ENCODE measurements at places on chromosomes 11 and 22. TPM values are rescaled to one million over a fixed set of nuclear protein-coding genes. Genes with fewer than 3 reads are reported as not detected.
A peak's percentile ranks its signal among the peaks of the same experiment; 100 is the strongest.

- H3K27ac ChIP-seq = no peak overlapping the region
- no peak overlapping the region for H3K4me3 ChIP-seq
- H3K27me3 ChIP-seq = no peaks in the 10 kb centered on the region
- H3K36me3 ChIP-seq = peaks cover 7% of the 10 kb centered on the region
Measured at GRCh38 chr11:9428706-9429105, 32.1 kb upstream of the ZNF143 start.

DNA sequence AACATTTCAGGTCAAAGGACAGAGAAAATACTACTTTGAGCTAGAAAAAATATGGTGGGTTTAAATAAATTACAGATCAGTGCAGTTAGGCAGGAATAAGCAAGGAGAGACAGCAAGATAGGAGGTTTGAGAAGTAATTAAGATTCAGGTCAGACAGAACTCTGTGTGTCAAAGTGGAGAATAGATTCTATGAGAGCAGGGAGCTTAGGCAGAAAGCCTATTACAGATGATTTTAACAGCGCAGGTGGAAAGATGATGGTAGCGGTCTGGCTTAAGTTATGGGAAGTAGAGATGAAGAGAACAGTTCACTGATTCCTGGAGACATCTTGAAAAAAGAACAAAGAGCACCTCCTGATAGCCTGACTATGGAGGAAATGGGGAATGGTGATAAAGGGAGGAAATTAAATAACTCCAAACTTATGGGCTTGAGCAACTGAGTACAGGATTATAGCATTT is 106.0 kb downstream of the APIP start:
- no peak for DNase-seq
- no peaks in the 10 kb centered on the region for H3K4me1 ChIP-seq

The SLC22A25 gene
- total RNA-seq = not detected

GRCh38 chr11:235997-236773 is at the start of gene SIRT3:
SIRT3 (minus strand) TSS chr11:236342; CDS start chr11:236328, 14 bp downstream.
- peak within 1 kb of the TSS; percentile 93 for H3K27ac ChIP-seq
- no peaks in the 10 kb centered on the region for H3K27me3 ChIP-seq
- peak; percentile 70 for DNase-seq
- H3K4me1 ChIP-seq = peaks cover 5% of the 10 kb centered on the region
- no peaks in the 10 kb centered on the region for H3K36me3 ChIP-seq

DNA sequence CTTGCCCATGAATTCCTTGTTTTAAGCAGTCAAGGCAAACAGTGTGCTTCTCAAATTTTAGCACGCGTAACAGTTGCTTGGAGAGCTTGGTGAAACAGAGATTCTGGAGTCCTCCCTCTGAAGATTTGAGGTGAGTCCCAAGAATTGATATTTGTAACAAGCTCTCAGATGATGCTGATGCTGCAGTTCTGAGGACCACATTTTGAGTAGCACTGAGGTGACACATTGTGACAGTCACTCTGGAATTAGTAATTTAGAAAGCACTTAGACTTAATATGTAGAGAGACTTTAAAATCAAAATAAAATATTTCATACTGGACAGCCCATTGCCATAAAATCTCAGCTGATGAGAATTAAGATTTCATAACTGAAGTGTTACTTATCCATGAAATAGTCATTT is 38.5 kb downstream of the DNAJC24 start:
- H3K36me3 ChIP-seq = no peaks in the 10 kb centered on the region
- no peak overlapping the region for H3K27ac ChIP-seq
- no peak overlapping the region for H3K4me3 ChIP-seq
- H3K27me3 ChIP-seq = no peaks in the 10 kb centered on the region
- DNase-seq = no peak

- peaks cover 16% of the 10 kb centered on the region for H3K27me3 ChIP-seq
- H3K4me1 ChIP-seq = no peaks in the 10 kb centered on the region
- DNase-seq = no peak
- no peaks in the 10 kb centered on the region for H3K36me3 ChIP-seq
Measured at GRCh38 chr11:1576825-1577224, 4.8 kb upstream of the DUSP8 start.

The TRAF6 gene
- 5.6 TPM for total RNA-seq

The TSGA10IP gene
- not detected for total RNA-seq

The ZNF214 gene
- total RNA-seq = 9.9 TPM

DNA sequence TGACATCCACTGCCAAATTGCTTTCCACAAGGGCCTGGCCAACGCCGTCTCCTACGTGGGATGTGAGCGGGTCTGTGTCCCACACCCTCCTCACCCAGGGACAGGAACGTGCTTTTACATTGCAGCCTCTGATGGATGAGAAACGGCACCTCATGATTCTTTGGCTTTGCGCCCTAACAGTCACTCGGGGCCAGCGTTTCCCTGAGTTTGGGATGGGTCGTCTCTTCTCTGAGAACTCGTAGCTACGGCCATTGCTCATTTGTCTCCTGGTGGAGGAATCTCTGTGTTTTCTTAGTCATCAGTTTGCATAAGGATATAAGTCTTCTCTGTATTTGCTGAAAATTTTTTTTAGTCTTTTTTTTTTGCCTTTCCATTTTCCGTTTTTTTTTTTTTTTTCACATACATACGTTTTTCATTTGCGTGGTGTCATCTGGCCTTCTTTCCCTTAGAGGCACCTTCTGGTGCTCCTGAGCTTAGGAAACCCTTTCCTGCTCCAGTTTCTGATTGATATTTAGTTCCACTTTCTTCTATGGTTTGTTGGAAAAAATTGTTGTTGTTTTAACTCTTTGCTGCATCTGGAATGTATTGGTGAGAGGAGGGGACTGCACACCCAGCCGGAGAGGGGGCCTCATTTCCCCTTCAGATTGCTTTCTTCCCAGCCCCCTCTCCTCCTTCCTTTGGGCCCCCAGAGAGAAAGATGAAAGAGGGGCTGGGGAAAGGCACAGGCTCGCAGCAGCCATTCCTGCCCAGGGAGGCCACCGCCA is 12.0 kb downstream of the TNNT3 start:
- peak; percentile 55 for DNase-seq
- H3K27ac ChIP-seq = no peak overlapping the region
- H3K4me3 ChIP-seq = no peak overlapping the region
- H3K27me3 ChIP-seq = no peaks in the 10 kb centered on the region

The MISFA gene
- total RNA-seq = 0.51 TPM

- no peak overlapping the region for H3K4me3 ChIP-seq
- no peaks in the 10 kb centered on the region for H3K4me1 ChIP-seq
- H3K36me3 ChIP-seq = no peaks in the 10 kb centered on the region
- no peak for DNase-seq
Measured at GRCh38 chr11:81888391-81888790, 845.3 kb downstream of the FAM181B start.

- H3K27me3 ChIP-seq = no peaks in the 10 kb centered on the region
- peak overlapping the region; percentile 90 for H3K27ac ChIP-seq
- peak; percentile 50 for DNase-seq
- peaks cover 5% of the 10 kb centered on the region for H3K4me1 ChIP-seq
- H3K4me3 ChIP-seq = peak overlapping the region; percentile 99
Measured at GRCh38 chr11:110430267-110431050, 711 bp downstream of the FDX1 start.

DNA sequence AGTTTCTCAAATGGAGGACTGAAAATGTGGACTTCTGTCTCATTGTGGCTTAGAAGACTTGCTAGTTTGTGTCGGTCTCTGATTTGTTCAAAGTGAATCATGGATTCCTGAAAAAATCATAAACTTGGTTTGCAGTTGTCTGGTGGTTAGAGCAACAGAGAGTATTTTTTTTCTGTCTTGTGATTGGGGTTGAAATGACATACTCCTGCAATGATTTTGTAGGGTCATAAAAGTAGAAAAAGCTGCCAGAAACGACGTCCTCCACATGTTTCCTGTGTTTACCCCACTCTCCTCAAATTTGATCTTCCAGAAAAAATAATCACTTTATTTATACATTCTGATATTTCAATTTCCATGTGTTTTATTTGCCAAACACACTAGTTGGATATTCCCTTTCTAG is 219.2 kb upstream of the PGR start:
- DNase-seq = no peak
- no peaks in the 10 kb centered on the region for H3K36me3 ChIP-seq
- H3K27me3 ChIP-seq = no peaks in the 10 kb centered on the region
- no peak overlapping the region for H3K27ac ChIP-seq
- H3K4me3 ChIP-seq = no peak overlapping the region

The MUC2 gene
- not detected for total RNA-seq

The SMC1B gene
- total RNA-seq = not detected

The MUC6 gene
- not detected for total RNA-seq

The MUC5B gene
- not detected for total RNA-seq

GRCh38 chr11:114774599-114775361 is 96.5 kb downstream of the NXPE2 start:
- H3K36me3 ChIP-seq = no peaks in the 10 kb centered on the region
- H3K4me3 ChIP-seq = no peak overlapping the region
- H3K27me3 ChIP-seq = no peaks in the 10 kb centered on the region
- peak; percentile 38 for DNase-seq
- H3K4me1 ChIP-seq = no peaks in the 10 kb centered on the region

DNA sequence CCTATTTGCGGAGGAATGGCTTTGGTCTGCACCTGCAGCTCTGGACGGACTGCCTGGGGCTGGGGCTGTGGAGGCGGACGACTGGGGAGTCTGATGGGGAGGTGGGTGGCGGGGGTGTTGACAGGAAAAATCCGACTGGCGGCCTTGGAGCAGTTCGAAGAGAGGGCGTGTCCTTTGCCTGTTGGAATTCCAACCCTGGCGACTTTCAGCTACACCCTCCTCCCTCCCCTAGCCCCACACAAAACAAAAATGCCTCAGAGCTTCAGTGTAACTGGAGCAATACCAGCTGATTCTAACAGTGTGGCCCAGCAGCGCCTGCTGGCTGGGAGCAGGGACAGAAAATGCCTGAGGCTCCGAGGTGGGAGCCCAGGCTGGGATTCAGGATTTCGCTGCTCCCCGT is 85.4 kb downstream of the ATXN10 start:
- H3K27me3 ChIP-seq = no peaks in the 10 kb centered on the region
- H3K27ac ChIP-seq = no peak overlapping the region
- H3K36me3 ChIP-seq = peaks cover 5% of the 10 kb centered on the region
- DNase-seq = peak; percentile 59
- H3K4me1 ChIP-seq = peaks cover 3% of the 10 kb centered on the region

The NUP98 gene
- total RNA-seq = 88.1 TPM

GRCh38 chr22:28029956-28030355 is 110.9 kb upstream of the PITPNB start:
- H3K27ac ChIP-seq = no peak overlapping the region
- no peaks in the 10 kb centered on the region for H3K27me3 ChIP-seq
- H3K36me3 ChIP-seq = no peaks in the 10 kb centered on the region
- peaks cover 15% of the 10 kb centered on the region for H3K4me1 ChIP-seq
- no peak overlapping the region for H3K4me3 ChIP-seq
- DNase-seq = no peak

- no peak overlapping the region for H3K4me3 ChIP-seq
- DNase-seq = no peak
- no peak overlapping the region for H3K27ac ChIP-seq
- H3K27me3 ChIP-seq = peaks cover 6% of the 10 kb centered on the region
- H3K4me1 ChIP-seq = peaks cover 2% of the 10 kb centered on the region
Measured at GRCh38 chr11:57547854-57548377, 10.5 kb downstream of the SMTNL1 start.

The MFRP gene
- not detected for total RNA-seq

GRCh38 chr11:40938002-40938401 is 521.5 kb downstream of the LRRC4C start:
- H3K4me1 ChIP-seq = no peaks in the 10 kb centered on the region
- no peaks in the 10 kb centered on the region for H3K36me3 ChIP-seq
- no peak for DNase-seq
- H3K27ac ChIP-seq = no peak overlapping the region
- no peak overlapping the region for H3K4me3 ChIP-seq

DNA sequence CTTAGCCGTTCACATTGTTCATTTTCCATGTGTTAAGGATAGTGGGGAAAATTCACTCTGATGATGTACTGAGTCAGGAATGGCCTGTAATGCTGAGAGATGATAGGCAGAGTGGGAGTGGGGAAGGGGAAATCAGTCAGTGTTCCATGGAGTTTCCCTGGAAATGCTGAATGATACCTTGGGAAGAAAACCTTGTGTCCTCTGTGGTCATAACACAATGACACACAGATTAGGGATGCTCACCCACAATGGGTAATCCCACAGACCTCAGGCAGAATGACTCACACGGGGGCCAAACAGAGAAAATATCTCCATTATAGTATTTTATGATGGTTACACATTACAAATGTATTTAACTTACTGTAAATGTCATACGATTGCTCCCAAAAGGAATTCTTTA is 118.0 kb downstream of the SNX19 start:
- H3K36me3 ChIP-seq = no peaks in the 10 kb centered on the region
- peak overlapping the region; percentile 40 for H3K27ac ChIP-seq
- DNase-seq = peak; percentile 68
- H3K4me3 ChIP-seq = no peak overlapping the region

The SYT7 gene
- 9.2 TPM for total RNA-seq

The OR5AK2 gene
- not detected for total RNA-seq

- H3K27me3 ChIP-seq = peaks cover 5% of the 10 kb centered on the region
- H3K36me3 ChIP-seq = no peaks in the 10 kb centered on the region
- no peak for DNase-seq
- H3K4me1 ChIP-seq = no peaks in the 10 kb centered on the region
- no peak overlapping the region for H3K4me3 ChIP-seq
Measured at GRCh38 chr11:1670905-1671371, 26.1 kb upstream of the KRTAP5-6 start.

GRCh38 chr11:84503503-84503902 is 1123.6 kb downstream of the DLG2 start:
- no peak for DNase-seq
- H3K27ac ChIP-seq = no peak overlapping the region
- H3K27me3 ChIP-seq = no peaks in the 10 kb centered on the region
- no peaks in the 10 kb centered on the region for H3K4me1 ChIP-seq
- H3K36me3 ChIP-seq = no peaks in the 10 kb centered on the region

- peak; percentile 91 for DNase-seq
- H3K27ac ChIP-seq = peak overlapping the region; percentile 82
- H3K4me3 ChIP-seq = peak overlapping the region; percentile 42
- H3K27me3 ChIP-seq = no peaks in the 10 kb centered on the region
Measured at GRCh38 chr11:13207665-13208594, 69.7 kb upstream of the BMAL1 start.

GRCh38 chr22:28799606-28800307 is 612 bp downstream of the XBP1 start:
- H3K27ac ChIP-seq = peak overlapping the region; percentile 100
- H3K4me1 ChIP-seq = peaks cover 2% of the 10 kb centered on the region
- H3K27me3 ChIP-seq = no peaks in the 10 kb centered on the region
- peak overlapping the region; percentile 97 for H3K4me3 ChIP-seq
- peak; percentile 55 for DNase-seq

GRCh38 chr11:77107950-77108349 is 5.3 kb downstream of the OMP start:
- H3K27me3 ChIP-seq = no peaks in the 10 kb centered on the region
- H3K4me3 ChIP-seq = no peak overlapping the region
- peak; percentile 94 for DNase-seq
- H3K4me1 ChIP-seq = peaks cover 30% of the 10 kb centered on the region
- H3K27ac ChIP-seq = peak overlapping the region; percentile 63
- no peaks in the 10 kb centered on the region for H3K36me3 ChIP-seq

GRCh38 chr11:128483211-128483788 is 104.1 kb downstream of the ETS1 start:
- H3K36me3 ChIP-seq = peaks cover 22% of the 10 kb centered on the region
- no peaks in the 10 kb centered on the region for H3K27me3 ChIP-seq
- H3K4me1 ChIP-seq = peaks cover 34% of the 10 kb centered on the region
- DNase-seq = no peak
- H3K4me3 ChIP-seq = no peak overlapping the region
- H3K27ac ChIP-seq = peak overlapping the region; percentile 81

Measured in fibroblast of lung (primary cell).